CD4-positive, alpha-beta T cell treated with Interleukin-15 for 4 hours (primary cell): ENCODE measurements at places on chromosomes 3 and 15.

DNA sequence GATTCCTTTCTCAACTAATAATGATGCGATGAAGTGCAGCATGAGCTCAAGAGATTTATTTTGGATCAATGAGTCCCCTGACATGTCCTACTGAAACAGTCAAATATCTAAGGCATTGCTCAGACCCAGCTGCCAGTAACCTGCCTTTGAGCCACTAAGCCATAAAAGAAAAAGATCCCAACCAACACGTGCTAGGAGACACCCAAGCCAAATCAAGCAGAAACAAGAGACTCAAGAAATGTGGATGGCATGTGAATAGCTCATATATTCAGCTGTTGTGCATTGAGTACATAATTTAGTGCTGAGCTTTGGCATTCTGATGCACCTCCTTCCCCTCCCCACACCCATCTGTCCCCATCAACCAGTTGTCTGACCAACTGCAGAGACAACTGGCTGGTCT lies 29.2 kb downstream of the GJD2 start:
- DNase-seq: no peak

DNA sequence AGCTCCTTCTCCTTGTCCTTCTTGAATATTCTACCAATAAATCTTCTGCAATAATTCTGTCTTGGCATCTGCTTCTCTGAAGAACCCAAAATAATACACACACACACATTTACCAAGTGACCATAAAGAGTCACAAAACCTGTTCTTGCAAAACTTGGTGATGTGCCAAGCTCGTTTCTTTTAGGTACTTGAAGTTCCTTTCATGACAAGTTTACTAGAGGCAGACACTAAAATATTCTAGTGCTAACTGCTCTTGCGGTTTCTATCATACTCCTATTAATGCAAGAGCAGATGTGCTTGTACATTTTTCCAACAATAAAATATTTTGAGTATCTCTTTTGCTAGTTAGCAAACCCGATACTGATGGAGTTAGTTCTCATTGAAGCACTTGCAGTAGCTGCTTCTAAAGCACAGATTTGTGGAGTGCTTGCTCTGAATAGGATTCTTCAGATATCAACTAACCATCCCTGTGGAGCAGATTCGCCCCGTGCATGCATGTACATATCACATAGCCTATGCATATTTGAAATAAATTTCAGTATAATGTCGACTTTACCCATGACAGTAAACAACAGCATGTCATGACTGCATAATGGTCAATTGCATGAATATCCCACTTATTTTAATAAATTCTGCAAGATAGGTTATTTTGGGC lies 23.2 kb downstream of the HHLA2 start:
- no peak for DNase-seq

GRCh38 chr3:56958879-56959278 lies 101.6 kb upstream of the SPATA12 start:
- DNase-seq: no peak

- no peak for DNase-seq
Measured at GRCh38 chr3:151227266-151227806, 24.3 kb upstream of the GPR171 start.

- DNase-seq: no peak
Measured at GRCh38 chr3:192920411-192920810, 2.8 kb upstream of the MB21D2 start.

DNA sequence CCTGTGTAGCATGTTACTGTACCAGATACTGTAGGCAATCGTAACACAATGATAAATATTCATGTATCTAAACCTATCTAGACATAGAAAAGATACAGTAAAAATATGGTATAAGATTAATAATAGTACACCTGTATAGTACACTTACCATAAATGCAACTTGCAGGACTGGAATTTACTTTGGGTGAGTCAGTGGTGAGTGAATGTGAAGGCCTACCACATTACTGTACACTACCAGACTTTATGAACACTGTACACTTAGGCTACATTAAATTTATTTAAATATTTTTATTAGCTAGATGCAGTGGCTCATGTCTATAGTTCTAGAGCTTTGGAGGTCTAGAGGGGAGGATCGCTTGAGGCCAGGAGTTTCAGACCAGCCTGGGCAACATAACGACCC lies 186.6 kb upstream of the ROPN1 start:
- no peak for DNase-seq

DNA sequence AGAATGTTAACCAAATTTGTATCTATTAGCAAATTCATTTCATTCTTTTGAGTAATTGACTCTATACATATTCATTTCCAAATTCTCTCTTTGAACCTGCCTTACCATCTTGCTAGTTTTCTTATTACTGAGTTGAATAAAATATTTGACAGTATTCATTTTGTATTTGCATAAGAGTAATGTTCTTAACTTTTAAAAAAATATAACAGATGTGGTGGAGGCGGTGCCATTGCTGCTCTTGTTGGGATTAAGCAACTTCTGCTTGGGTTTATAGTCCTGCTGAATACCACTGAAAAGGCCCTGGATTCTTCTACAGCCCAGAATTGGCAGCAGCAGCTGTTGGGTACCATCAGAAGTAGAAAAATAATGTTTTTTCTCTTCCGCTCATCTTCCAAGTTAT lies 148.9 kb upstream of the PEX5L start:
- DNase-seq: no peak

DNA sequence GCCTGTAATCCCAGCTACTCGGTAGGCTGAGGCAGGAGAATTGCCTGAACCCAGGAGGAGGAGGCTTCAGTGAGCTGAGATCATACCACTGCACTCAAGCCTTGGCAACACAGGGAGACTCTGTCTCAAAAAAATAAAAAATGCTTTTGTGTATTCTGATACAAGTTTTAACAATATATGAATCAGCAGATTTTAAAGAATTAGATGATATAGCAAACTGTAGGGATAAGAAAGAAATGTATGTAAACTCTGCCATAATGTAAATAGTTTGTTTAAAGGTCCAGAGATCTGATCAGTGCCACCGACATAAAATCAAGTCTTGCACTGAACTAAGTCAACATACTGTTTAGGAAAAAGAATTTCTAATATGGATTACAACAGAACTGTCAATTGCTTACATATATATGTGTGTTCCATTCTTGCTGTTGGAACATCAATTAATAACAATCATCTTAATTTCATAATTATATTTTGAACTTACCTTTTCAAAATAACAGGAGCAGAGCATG lies 208.3 kb downstream of the NEK10 start:
- no peak for DNase-seq

GRCh38 chr15:60969658-60970057 lies 259.4 kb downstream of the RORA start:
- DNase-seq: no peak

DNA sequence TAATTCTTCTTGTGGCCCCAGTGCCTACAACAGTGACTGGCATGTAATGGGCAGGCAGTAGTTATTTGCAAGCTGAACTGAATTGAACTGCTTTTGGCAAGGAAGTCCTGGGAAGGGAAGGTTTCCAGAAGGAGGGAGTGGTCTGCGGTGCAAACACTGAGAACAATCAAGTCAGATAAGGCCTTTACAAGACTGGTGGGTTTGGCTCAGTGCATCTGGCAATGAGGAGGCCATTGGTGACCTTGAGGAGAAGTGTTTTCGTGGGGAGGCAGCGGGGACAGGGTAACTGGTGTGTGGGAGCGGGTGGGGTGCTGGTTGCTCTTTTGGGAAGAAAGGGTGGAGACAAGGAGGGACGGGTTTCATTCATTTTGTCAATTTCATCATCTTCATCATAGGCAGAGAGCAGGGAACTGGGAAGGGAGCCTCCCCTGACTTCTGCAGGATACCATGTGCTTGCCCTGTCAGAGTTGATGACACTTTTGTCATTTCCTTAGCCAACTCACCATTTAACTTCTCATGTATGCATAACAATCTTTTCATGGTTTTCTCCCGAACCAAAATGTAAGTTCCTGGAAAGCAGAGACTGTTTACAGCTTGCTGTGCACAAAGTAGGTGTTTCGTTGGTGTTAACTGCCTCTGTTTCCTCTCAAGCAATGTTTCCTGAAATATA lies 8.4 kb upstream of the EHD4 start:
- no peak for DNase-seq

GRCh38 chr3:163218336-163218735 lies 1721.7 kb downstream of the OTOL1 start:
- no peak for DNase-seq

DNA sequence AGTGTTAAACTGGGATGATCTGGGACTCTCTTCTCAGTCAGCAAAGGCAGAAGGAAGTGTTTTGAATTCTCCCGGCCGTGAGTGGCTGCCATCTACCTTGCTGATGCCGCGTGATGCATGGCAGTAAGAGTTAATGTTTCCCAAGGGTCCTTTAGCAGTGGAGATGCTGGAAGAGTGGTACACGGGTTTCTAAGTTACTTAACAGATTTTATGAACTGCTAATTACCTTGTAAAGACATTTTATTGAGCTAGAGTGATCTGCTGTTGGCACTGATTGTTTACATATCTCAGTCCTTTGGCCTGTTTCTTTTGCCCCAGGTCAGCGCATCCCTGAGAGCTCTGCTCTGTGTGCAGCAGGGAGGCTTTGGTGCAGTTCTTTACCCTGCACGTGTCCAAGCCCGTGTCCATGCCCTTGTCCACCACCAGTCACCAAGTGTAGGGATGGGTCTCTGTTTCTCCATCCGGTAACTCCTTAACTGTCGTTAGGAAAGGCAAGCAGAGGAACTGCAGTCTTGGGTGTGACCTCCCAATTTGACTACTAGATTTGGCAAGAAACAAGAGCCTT lies 172.3 kb downstream of the SLCO3A1 start:
- no peak for DNase-seq

- DNase-seq: no peak
Measured at GRCh38 chr3:63096248-63097058, 181.7 kb upstream of the SYNPR start.

DNA sequence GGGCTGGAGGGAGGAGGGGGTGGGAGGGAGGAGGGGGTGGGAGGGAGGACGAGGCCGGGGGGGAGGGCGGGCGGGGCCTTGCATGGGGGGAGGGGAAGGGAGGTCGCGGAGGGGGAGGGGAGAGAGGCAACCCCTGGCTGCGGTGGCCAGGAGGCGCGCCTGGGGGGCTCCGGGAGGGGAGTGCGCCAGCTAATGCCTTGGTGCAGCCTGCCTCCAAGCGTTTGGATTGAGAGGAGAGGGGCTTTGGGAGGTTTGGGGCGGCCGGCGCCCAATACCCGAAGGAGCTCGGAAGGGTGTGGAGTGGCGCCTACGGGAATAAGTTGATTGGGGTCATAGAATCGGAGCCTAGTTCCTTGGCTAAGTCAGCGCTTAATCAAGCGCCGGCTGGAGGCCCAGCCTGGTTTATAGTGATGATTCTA lies 557 bp downstream of the TFG start:
- DNase-seq: peak; percentile 13

- no peak for DNase-seq
Measured at GRCh38 chr15:48388016-48388851, 57.0 kb downstream of the DUT start.

GRCh38 chr3:61910732-61911131 lies 349.4 kb downstream of the PTPRG start:
- no peak for DNase-seq

GRCh38 chr3:169146179-169146665 lies 517.3 kb downstream of the MECOM start:
- DNase-seq: no peak

GRCh38 chr15:82317091-82317489 lies 32.2 kb downstream of the GOLGA6L10 start:
- DNase-seq: no peak

GRCh38 chr3:197339841-197340520 lies 41.6 kb upstream of the DLG1 start:
- DNase-seq: no peak

- DNase-seq: no peak
Measured at GRCh38 chr15:26096581-26096980, 233.5 kb upstream of the ATP10A start.

DNA sequence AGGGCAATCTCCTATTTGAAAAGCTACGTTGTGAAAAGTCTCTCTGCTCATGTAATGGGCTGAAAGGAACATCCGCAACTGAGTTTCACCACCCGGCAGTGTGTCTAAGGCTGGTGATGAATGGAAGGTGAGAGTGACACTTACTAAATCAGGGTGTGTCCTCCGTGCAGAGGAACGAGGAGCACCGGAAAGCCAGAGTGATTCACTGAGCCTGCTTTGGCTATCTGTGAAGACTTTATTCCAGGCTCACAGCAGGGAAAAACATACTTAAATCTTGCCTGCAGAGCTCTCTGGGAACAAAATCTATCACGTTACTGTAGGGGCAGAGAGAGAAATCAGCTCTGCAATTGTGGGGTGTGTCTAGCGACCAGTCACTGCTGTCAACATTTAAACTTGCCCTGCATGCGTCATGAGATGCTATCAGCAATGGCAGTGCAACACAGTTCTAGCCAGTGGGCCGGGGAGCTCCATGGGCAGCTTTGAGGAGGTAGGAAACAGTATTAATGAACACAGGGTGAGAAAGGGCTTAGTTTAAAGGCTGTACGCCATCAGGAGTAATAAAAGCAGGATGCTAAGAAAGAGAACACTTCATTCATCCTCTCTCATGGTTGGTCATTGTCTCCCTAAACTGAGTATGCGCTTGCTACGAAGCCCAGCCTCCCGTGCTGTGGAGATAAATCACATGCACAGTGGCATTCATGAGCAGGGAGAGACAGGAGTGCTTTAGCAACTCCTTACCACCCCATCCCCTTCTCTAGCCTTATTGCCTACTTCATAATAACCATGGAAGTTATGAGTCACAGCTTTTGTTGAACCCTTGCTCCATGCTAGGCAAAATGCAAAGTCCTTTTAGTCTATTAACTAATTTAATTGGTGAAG lies 542.7 kb upstream of the ADAMTS9 start:
- DNase-seq: no peak

GRCh38 chr3:193506921-193507320 lies 47.8 kb downstream of the ATP13A4 start:
- DNase-seq: no peak

DNA sequence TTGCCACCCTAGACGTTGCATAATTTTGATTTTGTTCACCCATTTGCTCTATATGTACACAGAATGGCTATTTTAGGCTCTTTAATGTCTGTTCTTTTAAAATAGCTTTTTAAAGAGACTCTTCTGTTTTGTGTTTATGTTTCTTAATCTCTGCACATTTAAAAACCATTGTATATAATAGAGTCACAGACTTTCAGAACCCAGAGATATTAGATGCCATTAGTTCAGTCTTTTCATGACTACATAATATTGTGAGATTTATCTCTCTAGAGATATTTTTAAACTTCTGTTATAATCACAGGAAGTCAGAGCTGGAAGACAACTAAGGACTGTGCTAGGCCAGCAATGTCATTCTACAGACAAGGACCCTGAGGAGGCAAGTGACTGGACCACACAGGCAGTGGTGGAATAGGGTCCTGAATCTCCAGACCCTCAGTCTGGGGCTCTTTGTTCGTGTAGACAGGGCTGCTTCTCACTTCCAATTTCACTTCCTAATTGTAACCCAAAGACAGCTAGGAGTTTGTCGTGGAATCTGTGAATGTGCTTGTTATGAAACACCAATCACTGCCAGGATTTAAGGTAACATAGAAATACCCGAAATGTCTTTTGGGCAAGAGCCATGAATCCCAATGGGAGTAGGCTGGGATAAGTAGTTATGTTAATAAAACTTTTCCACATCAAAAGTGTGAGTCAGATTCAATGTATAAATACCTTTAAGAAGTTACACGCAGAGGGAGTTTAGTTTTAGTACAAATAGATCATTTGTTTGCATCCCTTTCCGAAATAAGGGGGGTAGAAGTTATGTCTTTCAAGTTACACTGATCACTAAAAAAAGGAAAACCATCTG lies 165.2 kb upstream of the ROPN1 start:
- no peak for DNase-seq
